NCI-H1092 (cell line): ENCODE measurements at places on chromosomes 3 and 15.

DNA sequence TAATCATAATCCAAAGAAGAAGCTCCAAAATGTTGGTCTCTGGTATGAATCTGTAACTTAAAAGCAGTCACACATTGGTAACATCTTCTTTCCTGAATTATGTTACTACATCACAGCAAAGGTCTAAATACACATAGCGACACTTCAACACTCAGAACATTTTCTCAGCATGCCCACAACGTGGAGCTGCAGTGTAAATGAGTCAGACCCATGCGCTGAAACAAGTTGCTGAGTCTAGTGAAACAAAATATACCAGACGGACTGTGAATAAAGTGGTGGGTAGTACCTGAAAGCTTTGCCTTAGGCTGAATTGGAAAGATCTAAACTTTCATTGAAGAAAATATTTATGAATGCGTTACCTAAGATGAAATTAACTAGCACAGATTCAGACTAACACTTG lies 33.2 kb upstream of the GOLGA8B start:
- DNase-seq, result no peak

DNA sequence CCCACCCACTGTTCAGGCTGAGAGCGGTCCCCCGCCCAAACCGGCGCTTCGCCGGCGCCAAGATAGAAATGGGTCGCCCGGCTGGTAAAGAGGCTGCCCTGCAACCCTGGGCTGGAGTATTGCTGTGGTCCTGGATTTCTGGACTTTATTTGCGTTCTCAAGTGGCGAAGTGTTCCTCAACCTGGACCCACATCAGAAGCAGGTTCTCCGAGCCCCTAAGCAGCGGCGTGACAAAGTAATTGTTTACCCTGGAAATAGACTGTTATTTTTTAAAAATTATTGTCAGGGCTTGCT lies 481 bp upstream of the DYNC1LI1 start:
- DNase-seq, result no peak

DNA sequence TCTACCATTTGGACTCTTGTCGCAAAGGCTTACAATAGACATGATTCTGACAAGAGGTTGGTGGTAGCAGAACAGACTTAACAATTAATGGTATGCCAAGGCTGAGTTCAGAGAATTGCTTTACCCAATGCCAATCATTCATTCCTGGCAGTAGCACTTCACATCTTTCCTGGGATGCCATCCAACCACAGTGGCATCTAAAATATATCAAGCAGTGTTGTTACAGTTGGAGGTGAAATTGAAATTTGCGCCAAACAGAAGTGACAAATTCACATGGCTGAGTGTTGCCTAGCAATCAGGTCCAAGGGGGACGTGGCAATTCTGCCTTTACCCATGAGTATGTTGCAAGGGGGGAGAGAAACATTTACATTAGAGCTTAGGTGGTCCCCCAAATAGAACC lies 21.0 kb upstream of the DPH6 start:
- no peak for DNase-seq

GRCh38 chr3:133821767-133822638 lies 16.4 kb downstream of the SRPRB start:
- no peak for DNase-seq

DNA sequence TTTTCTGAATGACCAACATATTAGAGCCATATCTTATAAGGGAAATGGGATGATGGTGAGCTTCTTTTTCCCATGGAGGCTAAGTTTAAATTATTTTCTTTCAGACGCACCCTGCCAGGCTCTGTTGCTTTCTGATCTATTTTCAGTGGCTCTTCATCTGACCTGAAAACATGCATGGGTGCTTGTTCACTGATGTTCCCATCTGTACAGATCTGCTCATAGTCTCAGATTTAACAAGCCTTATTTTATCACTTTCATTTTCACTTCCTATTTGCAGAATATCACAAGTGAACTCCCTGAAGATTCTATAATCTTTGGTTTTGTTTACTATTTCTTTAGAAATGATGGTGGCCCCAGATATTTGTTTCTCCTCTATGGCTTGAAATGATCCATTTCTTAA lies 31.1 kb upstream of the SUCLG2 start:
- DNase-seq, result no peak

DNA sequence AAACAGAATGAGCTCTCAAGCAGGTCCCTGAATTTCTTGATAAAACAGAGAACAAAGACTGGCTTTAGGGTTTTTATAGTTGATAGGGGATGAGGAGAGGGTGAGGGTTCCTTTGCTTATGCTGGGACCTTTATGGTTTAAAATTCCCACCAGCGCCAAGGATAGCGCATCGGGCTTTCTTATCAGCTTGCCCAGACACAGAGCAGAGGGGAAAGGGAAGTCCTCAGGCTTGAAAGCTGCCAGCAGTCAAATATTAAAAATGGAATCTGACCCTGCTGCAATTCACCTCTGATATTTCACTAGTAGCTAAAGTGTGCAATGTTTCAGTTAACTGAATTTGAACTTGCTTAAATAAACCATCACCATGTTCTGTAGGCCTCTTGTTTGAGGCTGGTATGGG lies 55.0 kb upstream of the EPHA3 start:
- no peak for DNase-seq

GRCh38 chr3:57141719-57142410 lies 23.3 kb downstream of the IL17RD start:
- DNase-seq, result no peak

DNA sequence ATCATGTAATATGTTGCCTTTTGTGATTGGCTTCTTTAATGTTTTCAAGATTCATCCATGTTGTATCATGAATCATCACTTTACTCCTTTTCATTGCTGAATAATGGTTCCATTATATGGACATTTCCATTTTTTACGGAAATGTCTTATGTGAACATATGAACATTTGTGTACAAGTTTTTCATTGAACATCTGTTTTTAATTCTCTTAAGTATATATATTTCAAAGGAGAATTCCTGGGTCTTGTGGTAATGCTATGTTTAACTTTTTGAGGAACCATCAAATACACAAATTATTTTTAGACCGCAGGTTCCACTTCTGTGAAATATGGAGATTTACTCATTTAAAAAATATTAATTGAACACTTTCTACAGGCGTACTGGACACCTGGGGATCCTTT lies 85.7 kb downstream of the ARIH1 start:
- DNase-seq, result no peak

GRCh38 chr3:189985948-189986347 lies 134.7 kb downstream of the P3H2 start:
- no peak for DNase-seq

DNA sequence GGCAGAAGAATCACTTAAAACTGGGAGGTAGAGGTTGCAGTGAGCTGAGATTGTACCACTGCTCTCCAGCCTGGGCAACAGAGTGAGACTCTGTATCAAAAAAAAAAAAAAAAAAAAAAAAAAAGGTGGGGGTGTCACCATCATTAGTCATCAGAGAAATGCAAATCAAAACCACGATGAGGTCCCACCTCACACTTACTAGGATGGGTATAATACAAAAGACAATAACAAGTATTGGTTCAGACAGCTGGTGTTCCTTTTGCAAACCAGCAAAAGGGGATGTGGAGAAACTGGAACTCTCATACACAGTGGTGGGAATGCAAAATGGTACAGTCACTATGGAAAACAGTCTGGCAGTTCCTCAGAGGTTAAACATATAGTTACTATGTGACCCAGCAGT lies 78.7 kb upstream of the TSC22D2 start:
- no peak for DNase-seq
